ENCODE measurements at places on chromosomes 4 and X.

- DNase-seq: no peak
Measured at GRCh38 chr4:176563591-176563990, 229.1 kb downstream of the VEGFC start.

DNA sequence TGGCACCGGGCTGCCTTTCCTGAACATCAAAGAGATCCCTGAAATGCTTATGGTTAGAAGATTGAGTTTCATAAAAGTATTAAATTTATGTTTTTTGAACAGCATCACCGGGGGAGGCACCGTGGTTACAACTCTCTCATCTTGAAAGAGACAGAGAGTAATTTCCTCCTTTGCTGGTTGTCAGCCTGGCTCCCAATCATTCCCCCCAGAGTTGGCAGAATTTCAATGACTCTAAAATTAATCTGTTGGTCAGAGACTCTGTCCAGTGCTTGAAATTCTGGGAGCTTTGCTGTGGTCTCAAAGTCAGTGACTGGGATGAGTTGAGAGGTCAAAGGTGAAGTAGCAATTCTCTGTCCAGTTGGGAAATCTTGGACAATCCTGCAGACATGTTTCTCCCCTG is 135.9 kb downstream of the RAB28 start:
- DNase-seq: no peak

- DNase-seq: no peak
Measured at GRCh38 chrX:16212436-16212835, 45.2 kb downstream of the MAGEB17 start.

DNA sequence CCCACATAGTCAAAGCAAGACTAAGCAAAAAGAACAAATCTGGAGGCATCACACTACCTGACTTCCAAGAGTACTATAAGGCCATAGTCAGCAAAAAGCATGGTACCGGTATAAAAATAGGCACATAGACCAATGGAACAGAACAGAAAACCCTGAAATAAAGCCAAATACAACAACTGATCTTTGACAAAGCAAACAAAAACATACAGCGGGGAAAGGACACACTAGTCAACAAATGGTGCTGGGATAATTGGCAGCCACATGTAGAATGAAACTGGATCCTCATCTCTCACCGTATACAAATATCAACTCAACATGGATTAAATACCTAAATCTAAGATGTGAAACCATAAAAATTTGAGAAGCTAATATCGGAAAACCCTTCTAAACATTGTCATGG is 819.3 kb upstream of the FRG1 start:
- no peak for DNase-seq

DNA sequence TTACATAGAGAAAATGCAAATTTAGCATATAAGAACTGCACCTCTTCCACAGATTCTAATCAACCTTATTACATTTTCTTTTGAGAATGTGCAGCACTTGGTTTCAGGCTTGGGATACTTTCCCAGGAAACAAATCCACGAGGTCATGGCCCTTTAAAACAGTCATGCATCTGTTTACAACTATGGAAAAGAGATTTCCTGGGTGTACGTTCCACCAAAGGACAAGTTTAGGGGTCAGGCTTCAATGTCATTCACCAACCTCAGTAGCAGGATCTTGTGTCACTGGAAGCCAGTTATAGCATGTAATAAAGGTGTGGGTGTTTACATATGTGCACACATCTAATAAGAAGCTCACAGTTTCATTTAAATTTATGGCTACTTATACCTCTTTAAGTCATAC is 30.7 kb downstream of the EREG start:
- DNase-seq: no peak

DNA sequence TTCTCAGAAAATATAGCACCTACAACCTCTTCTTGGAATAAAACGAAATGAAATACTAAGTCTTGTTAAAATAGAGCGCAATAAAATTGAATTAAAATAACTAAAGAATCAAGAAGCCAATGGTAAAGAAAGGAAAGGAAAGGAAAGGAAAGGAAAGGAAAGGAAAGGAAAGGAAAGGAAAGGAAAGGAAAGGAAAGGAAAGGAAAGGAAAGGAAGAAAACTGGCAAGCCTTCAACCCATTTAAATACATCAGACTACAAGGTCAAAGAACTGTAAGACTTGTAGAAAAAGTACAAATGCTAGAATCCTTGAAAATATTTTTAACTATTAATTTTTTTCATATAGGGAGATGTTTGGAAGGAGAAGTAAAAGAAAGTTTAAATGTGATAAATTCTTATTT is 372.1 kb downstream of the IQCM start:
- no peak for DNase-seq

DNA sequence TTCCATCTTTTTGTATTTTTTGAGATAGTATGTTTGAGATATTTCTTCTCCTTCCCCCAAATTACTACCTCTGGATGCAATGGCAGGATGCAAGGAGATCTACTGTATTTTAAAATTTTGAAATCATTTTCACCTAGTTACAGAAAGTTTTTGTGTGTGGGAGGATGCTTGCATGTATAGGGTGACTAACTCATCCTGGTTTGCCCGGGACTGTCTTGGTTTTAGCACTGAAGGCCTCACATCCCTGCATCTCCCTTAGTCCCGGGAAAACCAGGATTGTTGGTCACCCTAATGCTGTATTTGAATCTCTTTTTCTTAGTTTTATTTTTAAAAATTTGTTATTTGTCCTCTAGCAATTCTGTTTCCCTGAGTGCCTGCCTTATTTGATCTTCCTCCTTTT is 12.1 kb downstream of the SUPT20HL2 start:
- DNase-seq: no peak

DNA sequence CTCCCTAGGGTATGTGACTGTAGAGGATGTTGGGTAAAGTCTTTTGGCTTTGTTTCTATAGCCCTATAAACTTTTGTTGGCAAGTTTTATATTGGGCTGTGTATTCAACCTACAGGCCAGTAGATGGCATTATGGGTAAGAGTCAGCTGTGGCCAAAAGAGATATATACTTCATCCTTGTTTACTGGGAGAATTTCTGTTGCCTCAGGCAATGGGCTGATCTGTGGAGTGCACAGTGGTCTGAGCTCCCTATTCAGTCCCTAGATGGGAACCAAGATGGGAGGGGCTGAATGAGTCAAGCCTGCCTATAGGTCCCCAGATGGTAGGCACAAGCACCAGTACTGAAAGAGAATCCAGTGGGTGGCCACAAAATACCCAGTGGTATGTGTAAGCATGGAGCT is 580.6 kb downstream of the EPHA5 start:
- DNase-seq: no peak
